ENCODE measurements at places on chromosomes 12 and 14.

GRCh38 chr14:60508707-60509437 is at the start of gene SIX6:
Gene SIX6, plus strand, starts transcription at chr14:60509146. Its CDS starts 253 bp downstream, at chr14:60509399.
- DNase-seq: peak; percentile 78

DNA sequence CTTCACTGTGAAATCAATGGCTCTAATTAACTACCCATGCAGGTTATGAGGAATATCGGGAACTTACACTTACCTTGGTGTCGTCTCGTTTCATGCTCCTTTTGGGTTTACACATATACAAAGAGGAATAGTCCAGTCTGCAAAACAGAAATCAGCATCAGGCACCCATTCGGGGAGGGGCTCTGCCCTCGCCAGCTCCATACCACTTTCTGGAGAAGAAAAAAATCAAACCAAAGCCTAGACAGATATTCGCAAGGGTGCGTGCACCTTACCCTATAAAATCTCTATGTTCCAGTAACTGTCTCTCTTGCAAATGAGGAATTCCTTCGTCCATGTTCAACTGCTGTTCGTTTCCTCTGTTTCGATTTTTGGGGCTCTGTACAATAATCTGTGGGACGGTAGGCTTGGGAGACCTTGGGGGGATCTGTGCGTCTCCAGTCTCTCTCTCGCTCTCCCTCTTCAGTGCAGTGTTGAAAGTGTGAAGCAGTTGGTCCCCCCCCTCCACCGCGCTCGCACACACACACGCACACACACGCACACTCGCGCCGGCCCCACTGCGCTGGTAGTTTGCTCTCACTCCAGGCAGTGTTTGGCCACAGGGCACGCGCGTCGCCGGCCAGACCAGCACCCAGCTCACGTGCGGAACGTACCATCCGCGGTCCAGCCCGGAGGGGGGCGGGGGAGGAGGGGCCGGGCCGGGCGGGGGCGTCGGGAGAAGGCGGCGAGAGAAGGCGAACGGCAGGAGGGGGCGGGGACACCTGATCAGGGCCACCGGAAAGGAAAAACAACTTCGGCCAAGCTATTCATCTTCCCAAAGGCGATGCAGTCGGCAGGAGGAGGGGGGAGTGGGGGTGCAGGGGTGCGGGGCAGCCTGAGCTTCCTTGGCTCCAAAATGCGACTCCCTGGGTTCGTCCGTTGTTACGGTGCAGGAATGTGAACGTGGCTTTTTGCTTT is at the start of gene BHLHE41:
Gene BHLHE41 (minus strand): TSS at position 592 of the 954 bp plus-strand sequence. CDS start 258 bp downstream, at position 334.
- DNase-seq: no peak

DNA sequence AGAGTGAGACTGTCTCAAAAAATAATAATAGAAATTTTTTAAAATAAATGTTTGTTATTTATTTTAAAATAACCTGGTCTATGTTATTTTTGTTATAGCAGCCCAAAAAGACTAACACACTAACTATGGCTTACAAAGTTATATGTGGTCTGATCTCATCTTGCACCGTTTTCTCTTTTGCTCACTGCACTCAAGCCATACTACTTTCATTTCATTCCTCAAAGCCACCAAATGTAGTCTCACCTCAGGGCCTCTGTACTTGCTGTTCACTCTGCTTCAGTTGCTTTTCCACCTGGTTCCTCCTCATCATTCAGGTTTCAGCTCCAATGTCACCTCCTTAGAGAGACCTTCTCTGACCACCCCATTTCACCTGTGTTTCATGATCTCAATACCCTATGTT is 55.2 kb upstream of the MDM1 start:
- no peak for DNase-seq

DNA sequence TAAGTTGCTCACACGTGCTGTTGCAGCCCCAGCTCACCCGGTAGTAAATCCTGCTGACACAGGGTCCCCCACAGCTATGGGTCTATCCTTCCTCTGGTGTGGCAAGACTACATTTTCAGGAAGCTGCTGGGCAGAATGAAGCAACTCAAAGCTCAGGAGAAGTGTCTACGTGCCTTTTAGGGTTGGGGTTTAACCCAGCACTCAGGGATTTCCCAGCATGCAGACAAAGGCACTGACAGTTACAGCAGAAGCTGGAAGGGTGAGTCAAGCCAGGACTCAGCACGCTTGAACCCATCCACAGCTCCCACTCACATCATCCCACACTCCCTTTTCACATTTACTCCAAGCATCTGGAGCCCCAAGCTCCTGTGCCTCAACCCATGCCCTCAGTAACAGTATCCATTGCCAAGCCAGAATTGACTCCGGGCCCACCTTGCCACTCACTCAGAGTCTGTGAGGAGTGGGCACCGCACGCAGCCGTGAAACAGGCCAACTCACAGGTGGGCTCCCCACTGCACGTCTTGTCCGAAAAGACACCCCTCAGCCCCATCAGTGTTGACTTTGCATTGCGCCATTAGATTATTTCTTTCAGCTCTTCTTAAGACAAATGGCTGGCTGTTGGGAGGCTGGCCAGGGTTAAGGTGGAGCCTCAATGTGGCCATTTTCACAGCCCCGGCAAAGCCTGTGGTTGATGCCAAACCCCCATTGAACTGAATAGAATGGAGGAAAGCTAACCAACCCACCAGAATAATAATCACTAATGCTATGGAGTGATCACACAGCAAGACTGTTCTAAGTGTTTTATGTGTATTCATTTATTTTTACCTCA is 59.6 kb downstream of the ZFP36L1 start:
- no peak for DNase-seq

DNA sequence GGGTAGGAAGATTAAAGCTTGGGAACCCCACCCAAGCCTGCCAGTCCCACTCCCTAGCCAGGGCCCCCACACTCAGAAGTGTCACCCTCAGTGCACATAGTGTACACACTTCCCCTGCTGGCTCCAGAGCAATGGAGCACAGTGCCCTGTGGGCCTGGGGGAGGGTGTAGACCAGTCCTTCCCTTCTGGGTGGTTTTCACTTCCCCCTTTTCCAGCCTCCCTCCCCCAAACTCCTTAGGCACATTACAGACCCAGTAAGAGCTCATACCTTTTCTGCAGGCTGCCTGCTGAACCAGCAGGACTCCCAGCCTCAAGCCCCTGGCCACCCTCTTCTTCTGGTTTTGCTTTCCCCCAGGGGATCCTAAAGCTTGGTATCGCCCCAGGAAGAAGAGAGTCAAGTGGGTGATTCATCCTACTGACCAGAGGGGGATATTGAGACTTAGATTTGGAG is at the start of gene ZNF385A:
Gene ZNF385A (minus strand): TSS at position 143 of the 451 bp plus-strand sequence. CDS start 219 bp downstream, outside the sequence.
- DNase-seq: no peak

DNA sequence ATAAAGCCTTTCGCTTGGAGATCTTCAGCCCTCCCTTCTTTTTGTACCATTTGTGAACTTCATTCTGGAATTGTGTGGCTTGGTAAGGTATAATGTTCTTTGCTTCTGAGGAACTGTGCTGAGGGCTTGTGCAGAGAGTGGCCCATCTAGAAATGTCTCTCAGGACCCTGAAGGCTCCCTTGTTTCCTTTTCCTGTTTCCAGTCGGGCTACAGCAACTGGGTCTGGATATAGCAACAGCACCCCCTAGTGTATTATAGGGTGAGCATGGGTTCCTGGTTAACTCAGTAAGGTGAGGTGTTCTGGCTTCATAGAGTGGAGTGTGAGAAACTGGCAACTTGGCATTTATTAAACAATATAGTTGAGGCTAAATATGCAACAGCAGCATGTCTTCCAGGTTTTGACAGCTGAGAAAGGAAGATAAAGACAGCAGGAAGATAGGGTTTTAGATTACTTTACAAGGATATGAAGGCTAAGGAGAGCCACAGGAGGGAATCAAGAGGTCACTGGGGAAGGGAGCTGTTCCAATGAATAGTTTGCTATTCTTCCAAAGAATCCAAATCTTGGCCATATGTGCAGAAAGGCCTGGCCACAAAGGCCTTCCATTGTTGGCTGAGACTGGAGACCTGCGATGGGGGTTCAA is 49.1 kb upstream of the RNU6-8 start:
- peak; percentile 77 for DNase-seq

DNA sequence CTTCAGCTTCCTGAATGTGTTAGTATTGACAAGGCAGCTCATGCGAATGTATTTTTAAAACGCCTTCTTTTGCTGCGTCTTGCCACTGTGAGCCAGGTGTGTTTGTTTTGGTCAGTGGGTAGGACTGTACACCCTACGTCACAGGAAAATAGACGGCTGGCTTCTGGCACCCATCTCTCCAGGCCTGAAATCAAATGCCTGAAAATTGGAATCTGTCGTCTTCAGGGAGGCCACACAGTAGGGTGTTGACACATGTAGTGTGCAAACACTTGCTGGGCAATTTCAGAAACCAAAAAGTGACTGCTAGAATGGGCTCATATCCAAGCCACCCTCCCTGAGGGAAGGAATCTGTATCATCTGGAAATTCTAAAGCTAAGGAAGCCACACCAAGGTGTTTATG is 209.3 kb downstream of the TTC8 start:
- DNase-seq: no peak

- DNase-seq: no peak
Observed at GRCh38 chr12:68508576-68508975, 102.1 kb upstream of the RAP1B start.

- no peak for DNase-seq
Observed at GRCh38 chr12:4151362-4152121, 122.0 kb upstream of the CCND2 start.

- no peak for DNase-seq
Observed at GRCh38 chr14:55780156-55780946, 200.3 kb downstream of the KTN1 start.

DNA sequence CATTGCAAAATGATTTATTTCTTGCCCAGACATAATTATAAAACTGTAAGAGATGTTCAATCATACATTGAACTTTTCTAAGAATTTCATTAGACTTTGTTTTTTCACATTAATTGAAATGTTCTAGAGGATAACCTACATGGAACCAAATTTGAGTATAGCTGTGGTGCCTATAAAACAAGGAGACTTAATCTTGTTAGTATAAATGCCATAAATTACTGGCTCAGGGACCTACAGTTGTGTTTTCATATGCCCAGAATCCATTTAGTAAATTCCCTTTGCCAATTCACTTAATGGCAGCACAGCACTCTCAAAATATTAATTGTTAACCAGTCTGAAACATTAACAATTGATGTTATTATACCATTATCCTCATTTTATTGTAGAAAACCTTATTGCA is 488.5 kb downstream of the NELL2 start:
- no peak for DNase-seq

DNA sequence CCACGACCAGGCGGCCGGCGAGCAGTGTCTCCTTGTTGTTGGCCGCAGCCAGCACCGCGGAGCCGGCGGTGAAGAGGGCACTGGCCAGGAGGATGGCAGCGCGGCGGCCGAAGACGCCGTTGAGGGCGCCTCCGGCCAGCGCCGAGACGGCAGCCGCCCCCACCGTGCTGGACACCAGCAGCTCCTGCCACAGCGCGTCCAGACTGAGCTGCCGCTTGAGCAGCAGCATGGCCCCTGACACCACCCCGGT is 691 bp downstream of the SLC2A13 start:
- no peak for DNase-seq

DNA sequence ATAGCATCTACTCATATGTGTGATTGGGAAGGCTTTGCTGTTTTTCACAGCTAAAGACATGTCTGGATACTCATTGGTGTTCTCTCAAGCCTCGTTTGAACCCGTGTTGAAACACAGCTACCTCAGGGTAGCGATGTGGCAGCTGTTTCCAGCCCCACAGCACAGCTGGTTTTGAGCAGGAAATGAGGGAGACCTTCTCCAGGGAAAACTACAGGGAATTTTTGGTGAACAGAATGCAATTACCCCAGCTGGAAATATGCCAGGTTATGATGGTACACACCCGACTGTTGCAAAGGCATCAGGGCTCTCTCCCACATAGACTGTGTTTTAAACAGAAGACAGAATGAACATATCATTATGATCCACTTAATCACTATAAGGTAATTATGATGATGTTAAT is 828.9 kb downstream of the VRK1 start:
- peak; percentile 54 for DNase-seq

- no peak for DNase-seq
Observed at GRCh38 chr12:2389079-2389790, 336.4 kb downstream of the CACNA1C start.

GRCh38 chr12:52798003-52798670 is 2.2 kb upstream of the KRT3 start:
- DNase-seq: no peak

- no peak for DNase-seq
Observed at GRCh38 chr12:47551426-47551851, 154.4 kb downstream of the RPAP3 start.

DNA sequence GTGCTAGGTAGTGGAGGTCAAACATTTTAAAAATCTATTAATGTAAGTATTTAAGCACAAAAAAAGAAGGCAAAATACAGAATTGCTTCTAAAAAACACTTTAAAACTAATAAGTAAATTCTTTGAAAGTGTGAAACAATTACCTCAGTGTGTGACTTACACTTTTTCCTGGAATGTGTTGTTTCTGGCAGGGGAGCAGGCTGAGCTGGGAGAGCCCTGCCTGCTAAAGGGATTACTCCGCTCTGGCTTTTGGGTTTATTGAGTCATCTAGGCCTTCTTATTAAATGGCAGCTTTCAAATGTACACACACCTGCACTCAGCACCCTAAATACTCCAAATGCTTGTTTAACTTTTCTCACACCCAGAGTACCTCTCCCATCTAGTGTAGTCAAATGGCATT is 279.8 kb downstream of the AKAP6 start:
- DNase-seq: no peak

GRCh38 chr14:89368490-89369477 is 48.2 kb downstream of the FOXN3 start:
- DNase-seq: no peak

Data from NCI-H2107 (cell line).